Upper lobe of right lung (tissue), 1 donor: ENCODE measurements at places on chromosomes 2 and 18. TPM values are rescaled to one million over a fixed set of nuclear protein-coding genes. Genes with fewer than 3 reads are reported as not detected.

- DNase-seq: no peak
- no peaks in the 10 kb centered on the region for H3K27me3 ChIP-seq
- no peak overlapping the region for H3K4me3 ChIP-seq
- no peaks in the 10 kb centered on the region for H3K36me3 ChIP-seq
- H3K27ac ChIP-seq: no peak overlapping the region
- no peaks in the 10 kb centered on the region for H3K4me1 ChIP-seq
These were observed 123.8 kb upstream of the DLX2 start for GRCh38 chr2:172226244-172227061.

GRCh38 chr18:55588111-55588869, at the start of gene TCF4:
Gene TCF4, minus strand, starts transcription at chr18:55588192. Its CDS starts 1,076 bp downstream, at chr18:55587116.
- no peaks in the 10 kb centered on the region for H3K4me1 ChIP-seq
- H3K36me3 ChIP-seq: no peaks in the 10 kb centered on the region
- H3K27me3 ChIP-seq: no peaks in the 10 kb centered on the region
- peak; percentile 75 for DNase-seq
- peak within 1 kb of the TSS; percentile 66 for H3K4me3 ChIP-seq
- H3K27ac ChIP-seq: peak within 1 kb of the TSS; percentile 69

GRCh38 chr2:239522002-239522739, 121.4 kb upstream of the HDAC4 start:
- DNase-seq: no peak
- H3K27ac ChIP-seq: no peak overlapping the region
- no peaks in the 10 kb centered on the region for H3K4me1 ChIP-seq
- no peaks in the 10 kb centered on the region for H3K36me3 ChIP-seq

DNA sequence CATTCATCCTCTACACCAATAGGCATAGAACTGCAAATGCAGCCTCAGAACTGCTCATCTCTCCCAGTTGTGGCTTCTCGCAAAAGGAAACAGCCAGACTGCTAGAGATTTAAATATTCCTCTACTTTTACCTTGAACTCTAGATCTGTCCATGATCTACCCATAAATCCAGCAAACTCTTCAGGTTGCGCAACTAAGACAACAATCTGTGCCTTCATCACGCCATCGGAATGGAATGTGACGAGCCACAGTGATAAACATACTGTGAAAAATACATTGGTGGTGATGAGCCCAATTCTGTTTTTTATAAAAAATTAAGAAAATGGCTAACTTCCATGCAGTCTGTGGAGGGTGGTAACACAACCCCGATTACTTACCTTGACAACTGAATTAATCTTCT, 626.7 kb downstream of the LRRTM4 start:
- H3K4me1 ChIP-seq: no peaks in the 10 kb centered on the region
- no peaks in the 10 kb centered on the region for H3K36me3 ChIP-seq
- H3K27me3 ChIP-seq: no peaks in the 10 kb centered on the region
- DNase-seq: no peak
- H3K4me3 ChIP-seq: no peak overlapping the region
- H3K27ac ChIP-seq: no peak overlapping the region

The SIX3 gene
- total RNA-seq: not detected
